AG09309 (cell line): ENCODE measurements at places on chromosomes 7 and 10.
A peak's percentile ranks its signal among the peaks of the same experiment; 100 is the strongest.

GRCh38 chr10:4109469-4109868 lies 324.5 kb upstream of the KLF6 start:
- no peak for DNase-seq

DNA sequence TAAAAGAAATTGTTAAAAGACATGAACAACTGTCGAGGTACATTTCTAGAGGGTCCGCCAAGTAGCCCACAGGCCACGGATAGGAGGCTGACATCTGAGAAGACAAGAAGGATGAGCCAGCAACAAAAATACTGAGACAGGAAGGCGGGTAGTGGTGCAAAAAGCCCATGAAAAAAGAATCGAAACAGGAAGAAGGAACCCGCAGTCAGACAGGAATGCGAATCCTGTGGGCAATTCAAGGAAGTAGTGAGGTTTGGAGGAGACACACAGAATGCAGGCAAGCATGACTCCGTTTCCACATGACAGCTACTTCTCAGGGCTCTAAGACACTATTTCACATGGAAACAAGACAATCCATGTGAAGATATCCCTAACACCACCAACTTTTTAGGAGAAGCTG lies 125.2 kb downstream of the DOCK4 start:
- no peak for DNase-seq

GRCh38 chr10:71842856-71843686 lies 8.0 kb downstream of the PSAP start:
- no peak for DNase-seq

DNA sequence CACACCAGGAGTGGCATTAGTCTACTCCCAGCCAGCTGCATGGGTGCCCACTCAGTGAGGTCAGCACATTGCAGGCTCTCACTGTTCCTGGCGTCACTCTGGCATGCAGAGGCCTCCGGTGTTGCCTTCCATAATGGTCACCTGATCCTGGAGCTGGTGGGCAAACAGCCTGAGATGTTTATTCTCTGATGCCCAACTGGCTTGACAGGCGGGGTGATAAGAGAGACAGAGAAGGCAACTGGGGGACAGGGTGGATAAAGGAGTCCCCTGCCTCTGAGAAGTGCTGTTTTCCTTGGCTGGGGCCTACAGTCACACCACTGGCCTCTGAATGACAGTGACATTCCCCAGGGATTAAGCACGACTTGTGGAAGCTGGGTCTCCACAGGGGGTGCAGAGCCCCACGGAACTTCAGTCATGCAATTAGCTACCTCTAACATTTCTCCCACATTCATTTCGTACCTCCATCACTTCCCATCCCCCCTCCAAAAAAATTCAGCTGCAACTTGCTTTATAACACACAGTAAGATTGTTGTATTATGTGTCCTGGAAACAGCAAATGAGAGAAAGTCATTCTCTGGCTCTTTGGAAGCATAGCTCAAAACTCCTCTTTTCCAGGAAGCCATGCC lies 7.1 kb upstream of the RBM20 start:
- DNase-seq: no peak

DNA sequence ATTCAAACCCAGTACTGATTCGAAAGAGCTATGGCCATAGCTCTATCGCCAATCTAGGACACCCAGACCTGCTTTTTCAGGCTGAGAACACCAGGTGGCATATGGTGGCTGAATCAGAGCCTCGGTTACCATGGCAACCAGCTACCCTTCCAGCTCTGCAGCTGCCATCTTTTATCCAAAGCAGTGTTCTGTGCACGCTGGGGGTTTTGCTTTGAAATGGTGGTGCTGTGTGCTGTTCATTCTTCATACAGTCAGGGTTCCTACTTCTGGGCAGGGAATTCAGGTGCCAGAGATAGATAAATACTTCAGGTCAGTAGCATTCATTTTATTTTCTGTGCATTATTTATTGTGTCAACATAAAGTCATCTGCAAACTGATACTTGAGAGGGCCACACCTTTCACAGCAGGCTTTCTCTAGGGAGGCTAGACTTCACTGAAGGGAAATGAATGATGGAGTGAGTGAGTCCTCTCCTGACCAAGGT lies 85.4 kb downstream of the AKR1D1 start:
- DNase-seq: peak; percentile 67

GRCh38 chr7:157548691-157549303 lies 212.0 kb downstream of the DNAJB6 start:
- no peak for DNase-seq

DNA sequence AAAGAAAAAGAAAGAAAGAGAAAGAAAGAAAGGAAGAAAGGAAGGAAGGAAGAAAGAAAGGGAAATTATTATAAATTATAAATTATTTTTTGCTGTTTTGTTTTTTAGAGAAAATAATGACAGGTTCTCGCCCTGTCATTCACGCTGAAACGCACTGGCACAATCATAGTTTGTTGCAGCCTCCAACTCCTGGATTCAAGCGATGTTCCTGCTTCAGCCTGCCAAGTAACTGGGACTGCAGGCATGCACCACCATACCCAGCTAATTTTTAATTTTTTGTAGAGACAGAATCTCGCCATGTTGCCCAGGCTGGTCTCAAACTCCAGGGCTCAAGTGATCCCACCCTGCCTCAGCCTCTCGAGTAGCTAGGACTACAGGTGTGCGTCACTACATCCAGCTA lies 21.6 kb downstream of the MMD2 start:
- no peak for DNase-seq

- no peak for DNase-seq
Measured at GRCh38 chr7:157729566-157729965, 392.8 kb downstream of the DNAJB6 start.

- no peak for DNase-seq
Measured at GRCh38 chr10:78236416-78237015, 202.9 kb downstream of the RPS24 start.

DNA sequence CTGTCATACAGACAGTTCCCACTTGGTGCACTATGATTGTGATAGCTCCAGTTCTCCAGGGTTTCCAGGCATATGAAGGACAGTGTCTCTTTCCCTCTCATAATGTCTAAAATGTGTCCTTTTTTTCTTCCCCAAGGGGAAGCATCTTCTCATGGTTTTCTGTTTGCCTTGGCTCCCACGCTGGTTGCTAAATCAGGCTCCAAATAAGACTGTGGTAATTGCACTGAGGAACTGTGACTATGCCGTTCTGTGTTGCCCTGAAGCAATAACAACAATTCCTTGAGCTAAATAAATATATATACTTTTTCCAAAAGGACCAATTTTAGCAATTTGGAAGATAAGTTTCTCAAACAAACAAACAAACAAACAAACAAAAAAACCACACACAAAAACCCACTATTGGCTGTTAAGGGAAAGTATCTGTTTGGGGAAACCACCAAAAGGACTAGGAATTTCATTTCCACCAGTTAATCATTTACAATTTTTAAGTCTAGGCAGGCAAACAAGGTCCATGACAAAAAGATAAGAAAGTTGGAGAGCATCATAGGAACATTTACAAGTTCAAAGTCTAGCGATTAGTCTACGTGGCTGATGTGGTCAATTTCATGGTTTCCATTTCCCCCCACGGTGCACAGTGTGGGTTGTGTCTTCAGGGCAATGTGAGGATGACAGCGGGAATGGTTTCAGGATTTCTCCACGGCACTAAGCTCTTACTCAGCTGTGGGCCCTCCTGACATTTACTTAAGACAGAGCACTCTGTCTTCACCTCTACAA lies 62.4 kb downstream of the THNSL1 start:
- DNase-seq: peak; percentile 8

- DNase-seq: no peak
Measured at GRCh38 chr10:92801978-92802872, 46.1 kb upstream of the EXOC6 start.

- peak; percentile 60 for DNase-seq
Measured at GRCh38 chr10:27783660-27784059, 38.0 kb upstream of the MKX start.

DNA sequence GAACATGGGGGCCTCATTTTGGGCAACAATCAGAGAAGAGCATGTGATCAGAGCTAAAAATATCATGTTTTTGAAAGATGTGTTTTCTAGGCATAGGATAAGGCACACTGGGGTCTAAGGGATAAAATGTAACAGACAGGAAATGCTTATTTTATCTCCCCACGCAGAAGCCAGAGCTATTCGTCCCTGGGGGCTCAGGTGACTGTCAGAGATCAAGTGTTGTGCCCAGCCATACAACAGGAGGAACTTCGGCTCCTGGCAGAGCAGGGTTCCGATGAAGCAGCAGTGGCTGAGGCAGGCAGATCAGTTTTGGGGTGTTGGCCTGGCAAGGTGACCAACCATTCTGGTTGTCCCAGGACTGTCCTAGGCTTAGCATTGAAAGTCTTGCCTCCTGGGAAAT lies 15.2 kb downstream of the NPY start:
- no peak for DNase-seq

DNA sequence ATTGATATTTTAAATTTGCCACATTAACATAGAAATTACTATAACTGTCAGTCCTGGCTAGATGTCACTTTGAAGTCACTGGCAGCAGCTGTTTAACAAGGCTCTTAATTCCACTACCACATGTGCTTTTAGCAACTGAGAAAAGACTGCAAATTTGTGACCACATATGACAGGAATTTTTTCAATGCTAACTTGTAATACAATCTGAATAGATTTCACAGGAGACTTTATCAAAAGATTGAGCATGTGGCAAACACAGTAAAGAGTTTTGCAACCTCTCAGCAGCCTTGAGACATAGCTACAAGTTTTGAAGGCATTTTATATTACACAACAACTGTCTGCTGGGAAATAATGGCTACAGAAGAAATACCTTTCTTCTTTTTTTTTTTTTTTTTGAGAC lies 73.0 kb downstream of the MICU1 start:
- DNase-seq: peak; percentile 88

- no peak for DNase-seq
Measured at GRCh38 chr10:118948786-118949185, 80.7 kb upstream of the NANOS1 start.

DNA sequence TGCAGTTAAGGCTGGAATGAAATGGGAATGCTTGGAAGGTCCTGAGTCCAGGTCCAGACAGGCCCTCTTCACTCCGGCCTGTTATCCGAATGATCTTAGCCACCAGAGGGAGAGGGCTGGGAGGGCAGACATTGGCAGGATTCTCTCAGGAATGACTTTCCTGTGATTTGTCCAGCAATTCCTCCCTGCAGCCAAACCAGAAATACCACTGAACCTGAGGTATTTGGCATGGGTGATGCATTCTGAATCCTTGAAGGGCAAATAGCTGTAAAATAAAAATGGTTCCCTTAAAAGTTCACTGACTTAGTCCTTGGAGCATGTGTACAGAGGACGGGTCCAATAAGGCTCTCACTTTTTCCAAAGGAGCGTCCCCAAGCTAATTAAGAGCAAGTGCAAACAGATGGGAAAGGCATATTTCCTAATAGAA lies 77.5 kb upstream of the HABP2 start:
- peak; percentile 95 for DNase-seq

DNA sequence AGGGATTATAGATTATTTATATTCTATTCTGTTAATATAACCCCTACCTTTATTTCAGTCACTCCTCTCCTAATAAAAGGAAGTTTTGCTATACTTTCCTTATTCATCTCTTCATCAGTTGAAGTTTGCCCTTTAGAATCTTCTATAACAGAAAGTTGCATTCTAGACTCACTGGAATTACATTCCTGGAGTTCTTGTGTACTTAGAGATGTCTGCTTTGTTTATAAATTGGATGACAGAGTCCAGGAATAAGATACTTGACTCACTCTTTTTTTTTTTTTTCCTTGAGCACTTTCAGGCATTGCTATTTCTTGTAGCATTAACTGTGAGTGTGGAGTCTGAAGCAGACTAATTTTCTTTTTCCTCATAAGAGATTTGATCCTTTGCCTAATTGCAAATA lies 640.8 kb downstream of the XPNPEP1 start:
- no peak for DNase-seq

DNA sequence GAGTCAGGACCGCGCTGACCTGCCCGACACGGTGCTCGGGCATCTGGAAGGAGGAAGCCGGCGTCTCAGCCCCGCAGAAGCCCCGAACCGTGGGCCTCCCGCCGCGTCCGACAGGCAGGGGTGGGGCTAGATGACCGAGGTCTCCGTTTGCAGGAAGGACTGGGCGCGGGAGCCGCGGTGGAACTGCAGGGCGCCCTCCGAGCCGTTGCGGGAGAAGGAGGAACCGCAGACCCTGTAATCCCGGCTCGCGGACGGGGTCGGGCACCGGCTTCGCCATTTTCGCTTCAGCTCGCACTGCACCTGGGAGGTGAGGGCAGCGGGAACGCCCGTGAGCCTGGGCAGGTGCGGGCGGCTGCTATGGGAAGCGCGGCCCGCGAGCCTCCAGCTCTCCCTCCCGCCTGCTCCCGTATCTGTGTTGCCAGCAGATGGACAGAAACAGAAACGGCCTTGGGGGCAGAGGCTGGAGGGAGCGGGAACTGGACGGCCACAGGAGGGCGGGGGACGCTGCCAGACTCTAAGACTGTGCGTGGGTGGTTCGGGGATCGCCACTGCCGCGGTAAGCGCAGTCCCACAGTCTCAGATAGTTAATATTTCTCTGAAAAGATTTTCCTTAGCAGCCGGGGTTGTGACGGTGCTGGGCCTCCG lies 114.1 kb downstream of the VIPR2 start:
- DNase-seq: no peak

- DNase-seq: no peak
Measured at GRCh38 chr7:42932811-42933591, 825 bp downstream of the MRPL32 start.

DNA sequence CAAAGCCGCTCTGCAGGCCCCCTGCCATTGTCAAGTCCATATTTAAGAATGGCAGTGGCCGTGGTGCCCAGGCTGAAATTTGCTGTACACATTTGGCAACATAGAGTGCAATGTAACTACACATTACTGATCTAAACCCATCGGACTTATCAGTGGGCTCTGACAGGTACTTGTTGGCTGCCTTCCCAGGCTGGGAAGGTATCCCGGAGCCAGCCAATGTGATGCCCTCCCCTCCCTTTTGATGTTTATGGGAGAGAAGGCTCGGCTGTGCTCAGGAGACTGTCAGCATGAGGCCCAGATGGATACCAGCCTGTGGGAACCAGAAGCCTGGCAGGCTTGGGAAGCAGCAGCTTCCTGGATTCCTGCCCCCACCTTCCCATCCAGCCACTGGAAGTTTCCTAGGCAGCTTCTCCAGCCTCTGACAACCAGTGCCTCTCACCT lies 146.1 kb upstream of the TCF7L2 start:
- no peak for DNase-seq

- DNase-seq: peak; percentile 40
Measured at GRCh38 chr7:2508327-2509215, 11.0 kb upstream of the LFNG start.

- DNase-seq: no peak
Measured at GRCh38 chr10:101818872-101819633, 809 bp upstream of the OGA start.

- DNase-seq: no peak
Measured at GRCh38 chr7:117665368-117665767, 185.5 kb downstream of the CFTR start.

DNA sequence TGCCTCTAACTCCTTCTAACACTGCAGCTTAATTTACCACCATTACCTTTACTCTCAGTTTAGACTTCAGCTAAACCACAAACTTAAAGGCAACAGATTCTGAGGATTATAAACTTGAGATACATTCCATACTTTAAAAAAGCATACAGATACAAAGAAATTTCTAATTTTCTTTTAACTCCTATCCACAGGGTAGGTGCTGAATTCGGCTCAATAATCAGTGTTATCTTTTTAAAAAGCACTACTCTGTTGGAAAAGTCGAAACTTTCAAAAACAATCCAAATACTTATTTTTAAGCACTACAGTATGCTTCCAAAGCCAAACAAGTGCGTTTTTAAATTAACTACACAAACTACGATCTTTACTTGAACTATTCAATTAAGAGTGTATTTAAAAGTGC lies 1.0 kb downstream of the SMNDC1 start:
- DNase-seq: no peak
